Activated CD4-positive, alpha-beta T cell treated with anti-CD3 and anti-CD28 coated beads, Interleukin-2, amount 10 ng/mL, durations not matched to agents 7 days and 5 days (primary cell): ENCODE measurements at places on chromosomes 3 and 15. TPM values are rescaled to one million over a fixed set of nuclear protein-coding genes. Genes with fewer than 3 reads are reported as not detected.
A peak's percentile ranks its signal among the peaks of the same experiment; 100 is the strongest.

STARD5 gene
- 5.4 TPM for total RNA-seq

DNA sequence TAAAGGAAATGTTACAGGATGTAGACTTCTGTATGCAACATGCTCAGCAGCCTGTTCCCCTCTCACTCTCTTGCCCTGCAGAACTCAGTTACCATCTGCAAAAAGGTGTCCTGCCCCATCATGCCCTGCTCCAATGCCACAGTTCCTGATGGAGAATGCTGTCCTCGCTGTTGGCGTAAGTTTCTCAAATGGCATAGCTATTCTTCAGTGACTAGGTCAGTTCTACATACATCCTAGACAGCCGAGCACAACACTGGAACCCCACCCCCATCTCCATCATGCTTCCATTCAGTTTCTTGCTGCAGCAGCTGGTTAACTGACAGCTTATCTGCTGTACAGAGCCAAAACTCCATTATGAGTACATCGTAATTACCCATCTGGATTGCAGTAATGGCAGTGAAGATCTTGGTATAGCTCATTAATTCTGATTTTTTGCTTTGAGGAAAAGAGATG lies 4.5 kb downstream of the THBS1 start:
- DNase-seq, result no peak

DNA sequence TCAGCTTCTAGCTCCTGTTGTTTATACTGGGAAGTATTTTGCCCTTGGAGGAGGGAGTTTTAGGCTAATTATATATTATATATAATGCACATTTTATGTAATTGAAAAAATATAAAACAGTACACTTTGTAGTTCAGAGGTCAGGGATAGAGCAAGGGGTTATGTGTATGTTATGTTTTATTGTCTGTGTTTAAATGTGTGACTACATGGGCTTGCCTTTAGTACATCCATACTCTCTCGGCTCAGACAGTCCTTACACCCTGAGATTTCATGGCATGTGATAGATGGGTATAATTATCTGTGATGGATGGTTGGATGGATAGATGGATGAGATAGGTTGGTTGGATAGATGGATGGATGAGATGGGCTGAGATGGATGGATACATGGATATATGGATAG lies 17.4 kb upstream of the ST3GAL6 start:
- no peak for DNase-seq

CTDSPL2 gene
- total RNA-seq, result 76.1 TPM

DNA sequence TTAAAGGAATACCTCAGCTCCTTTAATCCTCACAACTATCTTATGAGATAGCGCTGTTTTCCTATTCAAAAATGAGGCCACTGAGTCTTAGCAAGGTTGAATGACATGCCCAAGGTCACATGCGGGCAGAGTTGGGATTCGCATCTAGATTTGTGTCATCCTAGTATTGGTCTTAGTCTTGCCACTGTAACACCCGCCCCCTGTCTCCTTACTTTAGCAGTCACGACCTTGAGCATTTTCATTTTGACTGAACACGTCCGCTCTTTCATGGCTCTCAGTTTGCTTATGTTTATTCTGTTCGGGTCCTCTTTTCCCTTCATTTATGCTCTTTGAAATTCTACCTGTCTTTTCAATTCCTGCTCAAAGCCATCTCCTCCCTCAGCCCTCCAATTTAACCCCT lies 112.5 kb upstream of the CADPS start:
- no peak for DNase-seq

CADPS gene
- not detected for total RNA-seq

- peak; percentile 87 for DNase-seq
Measured at GRCh38 chr15:50906954-50907600, 1.4 kb upstream of the AP4E1 start.

DNA sequence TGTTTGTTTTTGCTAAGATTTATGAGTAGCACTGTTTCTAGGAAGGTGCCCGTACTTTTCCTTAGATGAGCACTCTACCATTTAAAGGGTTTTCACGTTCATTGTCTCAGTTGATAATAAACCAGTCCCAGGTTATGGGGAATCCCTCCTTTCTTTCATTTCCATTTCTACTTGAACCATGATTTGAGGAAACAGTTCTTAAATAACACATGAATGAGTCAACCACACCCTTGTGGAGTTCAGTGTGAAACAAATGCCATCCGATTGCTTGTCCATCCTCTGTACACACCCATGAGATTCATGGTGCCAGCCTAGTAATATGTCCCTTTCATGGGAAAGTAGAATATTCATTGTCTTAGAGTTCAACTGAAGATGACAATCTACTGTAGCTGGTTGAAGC lies 23.1 kb downstream of the CMTM8 start:
- DNase-seq, result no peak

DNA sequence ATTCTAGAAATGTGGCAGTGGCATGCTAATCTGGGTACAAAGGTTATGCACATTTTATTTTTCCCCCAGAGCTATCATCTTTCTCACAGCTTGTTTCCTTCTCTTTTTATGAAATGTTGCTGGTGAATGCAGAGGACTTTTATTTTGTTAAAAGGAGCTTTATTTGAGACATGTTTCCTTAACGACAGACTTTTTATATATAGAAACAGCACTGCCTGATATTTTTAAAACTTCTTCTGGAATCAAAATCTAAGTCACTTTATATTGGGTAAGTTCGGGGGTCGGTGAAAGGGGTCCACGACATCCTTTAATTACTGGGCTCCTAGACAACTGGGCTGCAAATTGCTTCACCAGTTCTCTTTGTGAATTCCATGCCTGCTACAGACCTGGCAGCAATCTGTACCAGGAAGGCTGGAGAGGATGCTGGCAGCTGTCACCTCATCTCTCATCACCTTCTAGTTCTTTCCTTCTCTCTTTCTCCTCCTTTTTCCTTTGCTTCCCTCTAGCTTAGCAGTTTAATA lies 464.7 kb downstream of the PDCD6IP start:
- no peak for DNase-seq

DNA sequence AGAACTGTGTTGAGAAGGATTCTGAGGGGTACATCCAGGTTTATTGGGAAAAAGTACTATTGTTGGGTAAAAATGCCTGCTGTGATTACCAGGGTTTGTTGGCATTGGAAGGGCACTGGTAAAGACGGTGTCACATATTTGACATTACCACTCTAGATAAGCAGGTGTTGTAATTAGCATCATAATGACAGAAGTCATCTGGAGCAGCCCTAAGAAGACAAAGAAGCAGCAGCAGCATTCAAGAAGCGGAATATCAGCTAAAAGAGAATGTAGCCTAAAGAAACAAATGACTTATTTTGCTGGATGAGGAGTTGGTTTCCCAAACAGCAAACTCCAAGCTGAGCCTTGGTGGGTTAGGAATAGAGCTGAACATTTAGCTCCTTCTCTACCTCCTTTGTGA lies 30.5 kb upstream of the ZFAND6 start:
- DNase-seq, result no peak

DNA sequence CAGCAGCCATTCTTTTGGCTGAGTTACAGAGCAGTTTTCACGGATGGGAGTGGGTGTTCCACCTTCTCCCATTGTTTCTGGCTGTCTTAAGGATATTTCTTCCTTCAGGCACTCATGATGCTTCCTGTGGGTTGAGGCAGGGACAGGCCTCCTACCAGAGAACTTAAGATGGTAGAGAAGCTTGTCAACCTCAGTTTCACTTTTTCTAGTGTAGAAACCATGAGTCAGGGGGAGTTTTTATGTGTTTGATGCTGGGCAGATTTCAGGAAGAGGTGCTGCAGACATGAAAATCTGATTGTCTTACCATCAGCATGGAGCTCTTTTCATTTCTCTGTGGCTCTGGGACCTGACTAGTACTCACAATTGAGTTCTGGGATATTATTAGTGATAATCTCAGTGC lies 48.7 kb upstream of the VEPH1 start:
- no peak for DNase-seq

DNA sequence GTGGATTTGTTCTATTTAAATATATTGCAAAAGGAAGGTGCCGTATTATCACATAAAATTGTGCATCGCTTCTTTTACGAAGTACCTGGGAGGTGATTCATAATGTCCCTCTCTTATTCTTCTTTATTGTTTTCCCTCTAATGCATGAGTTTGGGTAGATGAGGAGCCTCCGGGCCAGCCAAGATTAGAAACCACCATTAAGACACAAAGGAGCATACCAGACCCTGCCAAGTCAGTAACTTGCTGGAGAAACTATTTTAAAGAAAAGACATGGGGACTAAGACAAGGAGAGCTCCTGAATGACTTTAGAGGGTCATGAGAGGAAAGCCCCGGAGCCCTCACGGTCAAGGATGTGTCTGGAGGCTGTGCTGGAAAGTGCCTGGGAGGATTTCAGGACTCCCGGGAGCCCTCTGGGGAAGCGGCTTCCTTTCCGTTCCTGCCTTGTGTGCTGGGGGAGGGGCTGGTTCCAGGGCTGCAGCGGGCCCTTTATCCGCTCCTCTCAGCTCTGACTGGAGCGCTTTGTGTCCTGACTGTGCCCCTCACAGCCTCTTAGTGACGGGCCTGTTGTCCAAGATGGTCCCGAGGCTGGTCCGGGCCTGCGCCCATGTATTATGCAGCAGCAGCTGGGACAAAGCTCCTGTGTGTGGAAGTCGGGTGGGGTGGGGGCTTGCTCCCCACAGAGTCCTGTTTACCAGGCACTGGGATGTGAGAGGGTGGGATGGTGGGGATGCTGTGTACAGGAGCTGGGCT lies 35.7 kb downstream of the CORO2B start:
- DNase-seq, result no peak

RBPMS2 gene
- not detected for total RNA-seq

GRCh38 chr3:53518495-53518981 lies 24.1 kb downstream of the CACNA1D start:
- DNase-seq, result no peak

PLAAT1 gene
- not detected for total RNA-seq

DNA sequence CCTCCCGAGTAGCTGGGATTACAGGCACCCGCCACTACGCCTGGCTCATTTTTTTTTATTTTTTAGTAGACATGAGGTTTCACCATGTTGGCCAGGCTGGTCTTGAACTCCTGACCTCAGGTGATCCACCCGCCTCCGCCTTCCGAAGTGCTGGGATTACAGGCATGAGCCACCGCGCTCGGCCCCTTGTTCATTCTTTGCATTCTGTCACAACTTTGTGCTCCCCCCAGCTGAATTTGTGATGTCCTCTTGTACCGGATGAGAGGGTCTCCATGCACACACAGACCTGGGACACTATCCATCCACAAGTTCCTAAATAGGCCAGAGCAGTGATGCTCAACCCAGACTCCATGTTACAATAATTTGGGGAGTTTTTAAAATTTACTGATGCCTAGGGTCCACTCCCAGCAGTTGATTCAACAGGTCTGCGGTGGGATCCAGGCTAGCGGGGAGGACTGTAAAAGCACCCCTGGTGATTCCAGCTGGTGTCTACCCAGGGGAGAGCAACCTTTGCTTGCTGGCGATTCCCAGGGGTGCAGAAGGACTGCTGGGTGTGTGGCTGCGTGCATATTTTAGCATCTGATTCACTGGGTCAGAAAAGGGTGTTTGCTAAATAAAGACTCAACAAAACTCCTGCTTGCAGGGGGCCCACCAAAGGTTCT lies 1.0 kb downstream of the RASSF1 start:
- no peak for DNase-seq

- DNase-seq, result no peak
Measured at GRCh38 chr15:67916565-67916964, 76.7 kb upstream of the RNU6-1 start.

DNA sequence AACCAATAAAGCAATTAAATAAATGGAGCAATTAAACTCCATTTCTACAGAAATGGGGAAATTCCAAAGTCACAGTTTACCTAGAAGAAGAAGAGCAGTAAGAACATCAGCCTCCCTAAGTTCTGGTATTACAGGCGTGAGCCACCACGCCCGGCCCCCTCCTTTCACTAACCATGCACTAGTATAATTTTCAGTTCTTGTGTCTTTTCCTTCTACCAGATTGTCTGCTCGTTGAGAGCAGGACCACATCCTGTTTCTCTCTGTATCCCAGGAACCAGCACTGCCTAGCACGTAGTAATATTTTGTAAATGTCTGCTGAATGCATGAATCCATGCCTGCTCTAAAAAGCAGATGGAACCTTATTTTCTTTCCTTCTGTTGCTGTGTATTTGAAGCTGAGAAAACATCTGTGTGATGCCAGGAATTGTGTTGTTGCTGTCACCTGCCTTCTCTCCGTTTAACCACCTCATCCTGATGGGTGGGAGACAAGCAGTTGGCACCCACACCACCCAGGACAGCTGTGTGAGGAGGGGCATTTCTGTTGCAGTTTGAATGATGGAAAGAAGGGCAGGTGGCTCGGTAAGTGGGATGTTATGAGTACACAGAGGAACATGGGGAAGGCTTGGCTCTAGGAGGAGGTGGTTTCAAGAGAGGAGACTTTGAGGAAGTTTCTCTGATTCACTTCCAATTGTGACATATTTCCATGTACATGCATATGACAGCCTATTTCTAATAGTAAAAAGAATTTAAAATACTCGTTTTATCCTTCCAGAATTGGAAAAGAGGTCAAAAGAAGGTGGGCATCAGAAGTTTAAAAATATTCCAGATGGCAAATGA lies 30.1 kb downstream of the PXYLP1 start:
- no peak for DNase-seq
